GM18507 (cell line): ENCODE measurements at places on chromosomes 2 and 18.
A peak's percentile ranks its signal among the peaks of the same experiment; 100 is the strongest.

GRCh38 chr2:215419769-215420470 is 15.9 kb downstream of the FN1 start:
- DNase-seq = no peak

- no peak for DNase-seq
These were observed 25.0 kb upstream of the RNF103 start for GRCh38 chr2:86648681-86649080.

DNA sequence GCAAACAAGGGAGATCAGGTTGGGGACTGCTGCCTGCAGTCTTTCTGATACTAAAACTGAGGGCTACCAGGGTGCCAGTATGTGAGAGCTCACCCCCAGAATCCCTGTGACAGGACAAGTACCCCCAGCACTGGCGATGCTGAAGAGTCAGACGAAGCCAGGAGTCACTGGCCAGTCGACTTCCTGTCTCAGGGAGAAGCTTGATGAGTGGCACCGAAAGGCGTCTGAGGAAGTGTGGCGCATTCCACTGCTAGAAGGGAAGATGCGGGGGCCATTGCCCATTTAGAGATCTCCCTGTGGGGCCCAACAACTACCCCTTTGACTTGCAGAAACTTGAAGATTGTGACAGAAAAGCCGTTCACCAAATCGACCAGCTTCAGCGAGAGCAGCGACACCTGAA is 22.0 kb downstream of the MXD1 start:
- no peak for DNase-seq

DNA sequence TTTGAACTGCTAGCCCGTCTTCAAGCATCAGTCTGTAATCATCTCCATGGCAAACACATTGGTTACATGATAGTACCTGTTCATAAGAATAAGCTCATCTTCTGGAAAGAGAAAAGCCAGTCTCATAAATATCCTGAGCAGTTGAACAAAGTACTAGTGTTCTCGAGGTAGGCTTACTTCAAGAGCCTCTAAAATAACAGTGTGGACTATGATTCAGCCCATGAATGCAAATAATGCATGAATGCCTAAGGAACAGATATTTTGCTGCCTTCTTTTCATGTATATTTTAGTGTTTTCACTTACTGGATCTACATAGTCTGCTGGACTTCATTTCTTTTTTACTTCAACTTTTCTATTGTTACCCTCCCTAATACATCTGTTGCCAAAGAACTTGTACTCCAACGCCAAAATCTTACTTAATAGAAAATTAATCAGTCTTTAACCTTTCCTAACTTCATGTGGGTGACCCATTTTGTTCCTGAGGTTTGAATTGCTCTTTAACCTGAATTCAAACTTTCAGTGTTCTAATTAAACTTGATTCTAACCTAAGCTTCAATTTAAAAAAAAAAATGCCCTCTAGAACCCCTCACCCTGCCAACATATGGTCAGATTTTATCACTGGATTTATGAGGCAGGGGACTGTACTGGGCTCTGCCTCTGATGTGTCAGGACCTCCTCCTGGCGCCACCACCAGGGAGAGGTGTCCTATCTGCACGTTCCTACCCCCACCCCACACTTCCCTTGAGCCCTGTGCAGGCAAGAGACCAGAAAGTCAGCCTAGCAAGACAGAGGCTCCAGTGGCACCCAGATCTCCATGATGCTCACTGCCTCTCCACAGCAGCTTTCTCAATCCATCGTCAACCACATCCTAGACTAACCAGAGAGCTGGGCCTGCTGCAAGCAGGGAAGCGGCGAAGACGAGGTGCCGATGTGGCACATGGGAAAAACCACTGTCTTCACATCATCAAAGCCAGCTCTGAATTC is 264.7 kb upstream of the ID2 start:
- no peak for DNase-seq

DNA sequence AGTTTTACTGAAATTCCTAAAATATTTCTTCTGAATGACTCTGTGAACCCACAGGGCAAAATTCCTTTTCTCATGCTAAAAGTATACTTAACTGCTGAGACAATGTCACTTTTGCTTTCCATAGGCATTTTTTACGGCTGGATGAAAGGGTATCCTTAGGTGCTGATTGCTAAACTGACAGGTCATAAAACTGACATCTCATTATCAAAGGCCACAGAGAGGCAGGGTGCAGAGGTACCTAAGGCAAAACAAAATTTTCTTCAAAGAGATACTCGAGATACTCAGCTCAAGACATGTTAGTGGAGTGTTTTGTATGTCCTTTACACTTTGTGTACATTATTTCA is 62.0 kb upstream of the WDR75 start:
- no peak for DNase-seq

- DNase-seq = peak; percentile 40
These were observed 30.9 kb upstream of the REEP1 start for GRCh38 chr2:86368161-86368824.

DNA sequence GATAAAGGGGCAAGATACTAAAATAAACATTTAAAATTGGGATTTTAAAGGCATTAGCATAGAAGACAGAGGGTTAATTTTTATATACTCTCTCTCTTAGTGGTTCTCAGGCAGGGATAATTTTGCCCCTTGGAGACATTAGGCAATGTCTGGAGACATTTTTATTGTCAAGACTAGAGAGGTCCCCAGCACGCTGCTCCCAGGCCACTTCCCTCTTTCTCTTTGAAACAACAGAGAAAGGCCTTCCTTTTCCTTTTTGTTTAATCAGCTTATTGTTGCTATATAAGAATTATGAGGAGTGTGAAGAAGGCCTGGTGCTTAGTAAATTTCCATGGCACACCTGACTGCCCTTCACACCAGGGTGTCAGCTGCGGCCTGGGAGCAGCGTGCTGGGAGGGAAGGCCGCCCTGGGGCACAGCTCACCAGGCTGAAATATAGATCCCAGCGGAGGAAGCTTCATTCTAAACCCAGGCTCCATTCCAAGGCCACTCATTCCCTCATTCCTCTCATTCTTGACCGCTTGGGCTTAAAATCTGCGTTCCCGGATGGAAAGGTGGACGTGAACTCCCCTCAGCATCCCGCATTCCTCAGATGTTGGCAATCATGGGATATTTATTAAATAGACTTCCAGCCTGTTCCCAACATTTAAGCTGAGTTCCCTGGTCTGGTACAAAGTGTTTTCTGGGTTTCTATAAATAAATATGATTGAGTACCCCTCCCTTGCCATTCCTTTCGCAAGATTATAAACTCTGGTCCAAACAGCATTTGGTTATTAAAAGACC is 22.5 kb downstream of the SLC14A2 start:
- no peak for DNase-seq

DNA sequence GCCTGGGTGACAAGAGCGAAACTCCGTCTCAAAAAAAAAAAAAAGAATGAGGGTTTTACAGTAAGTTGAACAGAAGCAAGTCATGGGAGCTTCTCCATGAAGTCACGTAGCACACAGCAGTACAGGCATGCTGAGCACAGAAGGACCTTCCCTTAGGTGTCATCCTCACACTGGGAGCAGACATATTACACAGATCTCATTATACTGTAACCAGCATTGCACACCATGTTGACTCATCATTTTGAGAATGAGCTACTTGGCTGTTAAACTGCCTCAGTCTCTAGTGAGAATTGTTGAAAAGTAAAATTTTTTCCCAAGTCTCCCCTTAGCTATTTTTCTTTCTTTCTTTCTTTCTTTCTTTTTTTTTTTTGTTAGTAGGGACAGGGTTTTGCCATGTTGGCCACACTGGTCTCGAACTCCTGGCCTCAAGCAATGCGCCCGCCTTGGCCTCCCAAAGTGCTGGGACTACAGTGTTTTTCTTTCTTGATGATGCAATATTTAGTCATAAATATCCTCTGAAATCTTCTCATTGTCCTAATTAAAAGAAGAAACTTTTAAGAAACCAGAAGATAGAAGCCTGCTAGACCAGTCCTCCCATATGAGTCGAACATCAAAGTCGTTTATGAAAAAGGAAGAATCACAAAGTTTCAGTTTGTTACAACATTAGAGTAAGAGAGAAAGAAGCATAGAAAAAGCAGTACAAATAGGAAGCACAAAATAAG is 37.9 kb upstream of the PPP1CB start:
- no peak for DNase-seq

GRCh38 chr2:109614715-109615636 is 812 bp downstream of the SOWAHC start:
- no peak for DNase-seq

- DNase-seq = no peak
These were observed 6.6 kb downstream of the GALNT5 start for GRCh38 chr2:157264099-157264498.

DNA sequence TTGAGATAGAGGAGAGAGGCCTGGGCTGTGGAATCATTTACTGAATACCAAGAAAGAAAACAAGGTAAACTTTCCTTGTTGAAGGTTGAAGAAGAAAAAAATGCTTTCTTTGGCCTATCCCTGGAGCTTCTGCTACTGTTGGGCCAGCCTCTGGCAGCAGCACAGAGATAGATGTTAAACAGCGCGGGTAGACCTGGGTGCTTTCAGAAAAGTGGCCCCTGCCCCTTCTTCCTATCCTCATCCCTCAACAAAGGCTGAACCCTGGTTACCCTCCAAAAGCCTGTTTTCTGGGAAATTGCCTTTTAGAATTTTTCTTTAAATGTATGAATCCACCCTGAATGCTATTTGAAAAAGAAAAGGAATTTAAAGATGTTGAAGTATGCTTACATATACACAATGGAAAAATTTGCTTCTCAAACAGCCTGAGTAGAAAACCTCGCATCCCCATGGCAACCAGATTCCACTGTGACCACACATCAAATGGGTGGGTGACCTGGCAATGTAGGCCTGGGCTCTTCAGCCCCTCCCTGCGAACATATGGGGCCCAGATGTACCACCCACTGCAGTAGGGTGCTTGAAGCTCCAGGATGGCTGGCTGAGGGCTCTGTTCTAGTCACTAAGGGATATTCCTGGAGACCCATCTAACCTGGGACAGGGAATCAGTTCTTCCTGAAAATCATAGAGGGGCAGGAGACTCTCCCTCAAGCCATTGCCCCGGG is 23.4 kb upstream of the CHRNA1 start:
- DNase-seq = no peak
